ENCODE measurements at places on chromosomes 12 and 14. TPM values are rescaled to one million over a fixed set of nuclear protein-coding genes. Genes with fewer than 3 reads are reported as not detected.
A peak's percentile ranks its signal among the peaks of the same experiment; 100 is the strongest.

- ATAC-seq: no peak
- H3K27ac ChIP-seq: no peak overlapping the region
- no peaks in the 10 kb centered on the region for H3K36me3 ChIP-seq
- no peaks in the 10 kb centered on the region for H3K4me1 ChIP-seq
- H3K4me3 ChIP-seq: no peak overlapping the region
Measured at GRCh38 chr12:43208221-43208620, 343.8 kb downstream of the ADAMTS20 start.

GRCh38 chr12:129163461-129163860, 310.2 kb downstream of the GLT1D1 start:
- no peaks in the 10 kb centered on the region for H3K36me3 ChIP-seq
- no peak overlapping the region for H3K4me3 ChIP-seq
- H3K27ac ChIP-seq: no peak overlapping the region

Gene SMOC1
- not detected for total RNA-seq

GRCh38 chr12:1907652-1908611, 10.5 kb downstream of the CACNA2D4 start:
- peaks cover 28% of the 10 kb centered on the region for H3K27me3 ChIP-seq
- no peaks in the 10 kb centered on the region for H3K4me1 ChIP-seq
- no peaks in the 10 kb centered on the region for H3K36me3 ChIP-seq
- ATAC-seq: no peak
- no peak overlapping the region for H3K27ac ChIP-seq
- no peak overlapping the region for H3K4me3 ChIP-seq

DNA sequence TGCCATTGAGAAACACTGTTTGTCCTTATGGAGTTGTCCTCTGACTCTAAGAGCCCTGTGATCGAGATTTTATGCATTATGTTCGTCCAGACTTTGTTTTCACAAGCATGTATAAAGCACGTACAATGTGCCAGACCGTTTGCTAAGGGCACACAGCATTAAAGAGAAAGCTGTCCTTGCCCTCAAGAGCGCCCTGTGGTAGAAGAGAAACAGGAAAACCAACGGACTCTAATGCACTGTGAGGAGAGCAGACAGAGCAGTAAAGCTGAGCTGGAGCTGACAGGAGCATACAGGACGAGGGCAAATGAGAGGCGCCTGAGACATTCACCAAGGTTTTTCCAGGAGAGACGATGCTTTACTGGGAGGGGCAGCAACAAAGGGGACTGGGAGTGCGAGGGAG, 66.2 kb upstream of the OVCH1 start:
- peaks cover 32% of the 10 kb centered on the region for H3K4me1 ChIP-seq
- H3K36me3 ChIP-seq: no peaks in the 10 kb centered on the region
- H3K27me3 ChIP-seq: no peaks in the 10 kb centered on the region
- ATAC-seq: no peak
- no peak overlapping the region for H3K27ac ChIP-seq

DNA sequence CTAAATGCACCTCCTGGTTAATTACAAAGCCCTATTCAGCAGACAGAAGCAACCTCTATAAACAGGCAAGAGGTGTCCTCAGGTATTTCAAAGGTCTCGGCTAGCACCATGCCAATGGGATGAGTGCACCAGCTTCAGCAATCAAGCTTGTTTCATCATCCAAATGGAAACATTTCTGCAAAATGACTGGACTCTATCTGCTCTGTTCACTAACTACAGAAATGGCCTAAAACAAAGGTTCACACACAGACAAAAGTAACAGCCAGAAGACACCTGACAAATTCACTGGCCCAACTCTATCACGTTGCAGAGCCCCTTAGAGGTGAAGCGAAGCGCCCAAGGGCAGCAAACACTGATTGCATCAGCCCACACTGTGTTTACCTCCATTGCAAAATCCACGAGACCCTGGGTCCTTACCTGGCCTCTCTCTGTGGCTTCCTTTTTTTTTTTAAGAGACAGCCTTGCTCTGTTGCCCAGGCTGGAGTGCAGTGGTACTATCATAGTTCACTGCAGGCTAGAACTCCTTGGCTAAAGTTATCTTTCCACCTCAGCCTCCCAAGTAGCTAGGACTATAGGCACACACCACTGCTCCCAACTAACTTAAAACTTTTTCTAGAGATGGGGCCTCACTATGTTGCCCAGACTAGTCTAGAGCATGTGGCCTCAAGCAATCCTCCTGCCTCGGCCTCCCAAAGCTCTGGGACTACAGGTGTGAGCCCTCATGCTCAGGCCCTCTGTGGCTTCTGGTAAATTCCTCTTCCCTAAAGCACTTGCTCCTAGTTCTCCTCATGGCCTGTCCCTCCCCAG, 8.5 kb upstream of the SYNE3 start:
- H3K27ac ChIP-seq: no peak overlapping the region
- peaks cover 11% of the 10 kb centered on the region for H3K36me3 ChIP-seq
- no peak for ATAC-seq
- H3K27me3 ChIP-seq: no peaks in the 10 kb centered on the region
- H3K4me1 ChIP-seq: no peaks in the 10 kb centered on the region

Gene C1S
- total RNA-seq: 391 TPM

- ATAC-seq: no peak
- H3K4me1 ChIP-seq: peaks cover 4% of the 10 kb centered on the region
- no peak overlapping the region for H3K4me3 ChIP-seq
- H3K27ac ChIP-seq: no peak overlapping the region
- H3K36me3 ChIP-seq: peaks cover 7% of the 10 kb centered on the region
Measured at GRCh38 chr12:118185602-118186397, 49.9 kb downstream of the PEBP1 start.

DNA sequence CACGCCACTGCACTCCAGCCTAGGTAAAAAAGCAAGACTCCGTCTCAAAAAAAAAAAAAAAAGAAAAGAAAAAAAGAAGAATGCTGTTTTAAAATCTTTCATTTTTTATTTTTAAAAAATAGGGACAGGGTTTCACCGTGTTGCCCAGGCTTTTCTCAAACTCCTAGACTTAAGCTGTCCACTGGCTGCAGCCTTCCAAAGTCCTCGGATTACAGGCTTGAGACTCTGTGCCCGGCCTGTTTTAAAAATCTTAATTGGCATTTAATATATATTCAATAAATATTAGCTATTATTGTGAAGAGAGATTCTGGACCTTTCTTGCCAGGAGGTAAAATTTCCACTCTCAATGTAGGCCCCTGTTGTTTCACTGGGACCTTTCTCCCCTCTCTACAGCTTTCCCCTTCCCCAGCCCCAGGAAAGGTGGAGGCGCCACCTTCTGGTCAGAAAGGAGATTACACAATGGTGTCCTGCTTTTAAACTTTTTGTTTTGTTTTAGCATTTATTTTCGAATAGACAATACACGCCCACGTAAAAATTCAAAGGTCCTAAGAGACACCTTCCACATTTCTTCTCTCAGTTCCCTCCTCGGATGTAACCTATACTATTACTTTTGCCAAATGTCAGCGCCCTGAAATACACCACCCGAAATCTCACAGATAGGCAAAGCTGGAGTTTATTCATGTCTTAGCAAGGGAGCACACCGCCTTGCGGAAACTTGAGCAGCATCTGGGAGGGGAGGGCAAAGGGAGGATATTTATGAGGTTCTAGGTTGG, 23.8 kb upstream of the PHC1 start:
- H3K4me1 ChIP-seq: no peaks in the 10 kb centered on the region
- no peaks in the 10 kb centered on the region for H3K27me3 ChIP-seq
- peak overlapping the region; percentile 62 for H3K4me3 ChIP-seq
- peak; percentile 78 for ATAC-seq
- H3K36me3 ChIP-seq: no peaks in the 10 kb centered on the region
- H3K27ac ChIP-seq: peak overlapping the region; percentile 46

Gene OTX2
- total RNA-seq: not detected

Gene PDZRN4
- 32.0 TPM for total RNA-seq

DNA sequence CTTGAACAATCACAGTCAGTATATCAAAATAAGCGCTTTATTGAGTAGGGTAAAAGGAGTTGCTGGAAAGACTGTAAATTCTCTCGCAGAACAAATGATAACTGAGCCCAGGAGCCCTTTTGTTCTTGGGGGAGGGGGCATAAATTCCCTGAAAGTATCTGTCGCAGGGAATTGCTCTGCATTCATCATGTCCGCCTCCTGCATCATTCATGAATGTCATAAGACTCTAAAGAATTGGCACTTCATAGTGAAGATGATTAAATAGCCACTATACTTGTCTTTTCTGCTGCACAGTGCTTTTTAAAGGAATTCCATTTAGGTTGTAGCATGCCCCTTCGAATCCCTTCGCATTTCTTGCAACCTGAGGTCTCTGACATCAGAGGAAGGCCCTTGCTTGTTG, 762.3 kb downstream of the DIO2 start:
- H3K4me1 ChIP-seq: no peaks in the 10 kb centered on the region
- no peak for ATAC-seq
- no peak overlapping the region for H3K4me3 ChIP-seq
- H3K27me3 ChIP-seq: no peaks in the 10 kb centered on the region
- no peak overlapping the region for H3K27ac ChIP-seq
- H3K36me3 ChIP-seq: no peaks in the 10 kb centered on the region

Gene SERPINA9
- not detected for total RNA-seq

Gene SYNDIG1L
- total RNA-seq: not detected

Gene TTC8
- total RNA-seq: 32.6 TPM

DNA sequence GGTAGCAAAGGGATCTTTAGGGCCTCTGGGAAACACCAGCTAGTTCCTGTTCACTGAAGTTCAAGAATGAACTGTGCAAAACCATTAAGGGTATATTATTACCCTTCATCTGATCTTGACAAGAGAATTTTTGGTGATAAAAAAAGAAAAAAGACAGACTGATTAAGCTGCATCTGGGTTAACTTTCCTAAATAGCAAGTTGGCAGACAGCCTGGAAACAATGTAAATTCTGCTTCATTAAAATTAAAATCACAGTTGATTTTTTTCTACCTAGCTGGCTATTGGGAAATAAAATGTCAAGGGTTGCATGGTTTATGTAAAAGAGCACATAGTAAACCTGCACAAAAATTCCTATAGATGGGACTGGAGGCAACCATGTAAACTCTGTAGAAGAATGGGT, 126.6 kb upstream of the PRKD1 start:
- no peak overlapping the region for H3K4me3 ChIP-seq
- H3K36me3 ChIP-seq: no peaks in the 10 kb centered on the region
- no peak overlapping the region for H3K27ac ChIP-seq
- ATAC-seq: no peak

DNA sequence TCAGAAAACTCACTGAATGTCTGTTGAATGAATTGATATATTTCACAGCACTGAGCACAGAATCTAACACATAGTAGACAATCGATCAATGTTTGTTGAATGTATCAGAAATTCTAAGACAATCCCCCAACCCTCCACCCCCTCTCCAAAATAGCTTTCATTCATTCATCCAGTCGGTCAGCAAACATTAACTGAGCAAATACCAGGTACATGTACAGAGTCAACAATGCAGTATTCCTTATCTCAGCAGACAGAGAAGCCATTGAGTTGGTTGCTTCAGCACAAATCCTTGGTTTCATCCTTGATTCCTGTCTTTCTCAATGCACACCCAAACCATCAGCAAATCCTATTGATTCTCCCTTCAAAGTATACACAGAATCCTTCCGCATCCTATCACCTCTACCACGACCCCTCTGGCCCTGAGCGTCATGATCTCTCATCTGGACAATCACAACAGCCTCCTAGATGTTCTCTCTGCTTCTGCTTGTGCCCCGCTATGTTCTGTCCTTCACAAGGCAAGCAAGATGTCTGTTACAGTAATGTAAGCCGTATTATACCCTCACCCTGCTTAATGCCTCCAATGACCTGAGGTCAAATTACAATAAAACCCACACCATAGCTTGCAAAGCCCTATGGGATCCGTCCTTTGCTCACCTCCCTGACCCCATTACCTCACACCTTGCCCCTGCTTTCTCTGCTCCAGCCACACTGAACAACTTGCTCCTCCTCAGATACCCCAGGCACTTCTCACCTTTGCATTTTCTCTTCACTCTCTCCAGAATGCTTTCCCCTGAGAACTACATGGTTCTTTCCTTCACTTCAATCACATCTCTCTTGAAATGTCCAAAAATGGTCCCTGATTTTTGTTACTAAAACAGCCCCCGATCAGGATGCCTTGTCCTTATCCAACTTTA, 738.1 kb upstream of the TBX3 start:
- no peaks in the 10 kb centered on the region for H3K4me1 ChIP-seq
- H3K27ac ChIP-seq: no peak overlapping the region
- peaks cover 11% of the 10 kb centered on the region for H3K27me3 ChIP-seq
- ATAC-seq: no peak
- no peaks in the 10 kb centered on the region for H3K36me3 ChIP-seq

DNA sequence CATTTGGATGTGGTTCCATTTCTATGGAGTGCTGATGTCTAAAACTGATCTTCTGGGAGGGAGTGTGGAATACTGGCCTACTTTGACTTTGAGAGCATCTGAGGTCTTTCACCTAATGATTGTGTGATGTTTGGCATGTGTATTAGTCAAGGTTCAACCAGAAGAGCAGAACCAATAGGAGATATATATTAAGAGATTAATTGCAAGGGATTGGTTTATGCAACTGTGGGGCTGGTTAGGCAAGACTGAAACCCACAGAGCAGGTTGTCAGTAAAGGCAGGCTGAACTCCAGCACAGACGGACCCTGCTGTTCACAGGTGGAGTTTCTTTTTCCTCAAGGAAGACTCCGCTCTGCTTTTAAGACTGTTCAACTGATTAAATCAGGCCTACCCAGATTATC, 11.6 kb downstream of the BMAL2 start:
- no peak overlapping the region for H3K27ac ChIP-seq
- H3K27me3 ChIP-seq: no peaks in the 10 kb centered on the region

GRCh38 chr14:79342942-79343341, 868.4 kb downstream of the DIO2 start:
- H3K27ac ChIP-seq: no peak overlapping the region
- H3K36me3 ChIP-seq: no peaks in the 10 kb centered on the region
- H3K4me1 ChIP-seq: no peaks in the 10 kb centered on the region
- H3K27me3 ChIP-seq: no peaks in the 10 kb centered on the region

Data from gastroesophageal sphincter (tissue), 4 donors.